AG04450 (cell line): ENCODE measurements at places on chromosomes 1 and 21. TPM values are rescaled to one million over a fixed set of nuclear protein-coding genes. Genes with fewer than 3 reads are reported as not detected.

DNA sequence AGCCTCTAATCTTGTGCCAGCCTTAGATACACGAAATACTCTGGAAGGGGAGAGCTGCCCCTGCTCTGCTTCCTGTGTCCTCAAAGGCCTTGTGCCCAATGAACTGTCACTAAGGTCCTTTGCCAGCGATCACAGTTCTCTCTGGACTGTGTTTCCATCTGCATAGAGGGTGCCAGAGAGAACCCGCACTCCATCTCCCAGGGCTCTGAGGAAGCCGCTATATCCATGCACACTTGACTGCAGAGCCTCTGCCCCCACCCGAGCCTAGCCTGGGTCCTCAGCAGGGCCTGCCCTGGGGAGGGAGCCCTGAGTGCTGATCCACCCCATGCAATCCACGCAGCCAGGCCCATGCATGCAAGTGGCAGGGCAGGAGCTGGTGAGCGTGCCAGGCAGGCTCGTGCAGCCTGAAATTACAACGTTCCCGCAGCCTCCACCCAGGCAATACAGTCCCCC is 30.6 kb upstream of the KIF21B start:
- DNase-seq: no peak

- DNase-seq: no peak
Measured at GRCh38 chr1:24323281-24323680, 4.1 kb downstream of the GRHL3 start.

DNA sequence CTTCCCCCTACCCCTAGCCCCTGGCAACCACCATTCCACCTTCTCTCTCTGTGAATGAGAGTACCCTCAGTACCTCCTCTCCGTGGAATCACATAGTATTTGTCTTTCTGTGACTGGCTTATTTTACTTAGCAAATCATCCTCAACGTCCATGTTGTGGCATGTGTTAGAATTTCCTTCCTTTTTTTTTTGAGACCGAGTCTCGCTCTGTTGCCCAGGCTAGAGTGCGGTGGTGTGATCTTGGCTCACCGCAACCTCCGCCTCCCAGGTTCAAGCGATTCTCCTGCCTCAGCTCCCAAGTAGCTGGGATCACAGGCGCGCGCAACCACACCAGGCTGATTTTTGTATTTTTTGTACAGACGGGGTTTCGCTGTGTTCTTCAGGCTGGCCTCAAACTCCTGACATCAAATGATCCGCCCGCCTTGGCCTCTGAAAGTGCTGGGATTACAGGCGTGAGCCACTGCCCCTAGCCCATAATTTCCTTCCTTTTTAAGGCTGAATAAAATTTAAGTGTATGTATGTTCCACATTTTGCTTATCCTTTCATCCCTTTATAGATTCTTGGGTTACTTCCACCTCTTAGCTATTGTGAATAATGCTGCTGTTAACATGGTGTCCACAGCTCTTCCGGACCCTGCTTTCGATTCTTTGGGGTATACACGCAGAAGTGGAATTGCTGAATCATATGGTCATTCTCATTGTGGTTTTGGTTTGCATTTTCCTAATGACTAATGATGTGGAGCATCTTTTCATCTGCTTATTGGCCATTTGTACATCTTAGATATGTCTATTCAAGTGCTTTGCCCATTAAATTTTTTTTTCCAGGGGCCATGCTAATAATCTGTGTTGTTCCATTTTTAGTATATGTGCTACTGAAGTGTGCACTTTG is 32.3 kb downstream of the ERRFI1 start:
- peak; percentile 71 for DNase-seq

GRCh38 chr1:154485106-154485505 is 16.9 kb upstream of the TDRD10 start:
- DNase-seq: no peak

DNA sequence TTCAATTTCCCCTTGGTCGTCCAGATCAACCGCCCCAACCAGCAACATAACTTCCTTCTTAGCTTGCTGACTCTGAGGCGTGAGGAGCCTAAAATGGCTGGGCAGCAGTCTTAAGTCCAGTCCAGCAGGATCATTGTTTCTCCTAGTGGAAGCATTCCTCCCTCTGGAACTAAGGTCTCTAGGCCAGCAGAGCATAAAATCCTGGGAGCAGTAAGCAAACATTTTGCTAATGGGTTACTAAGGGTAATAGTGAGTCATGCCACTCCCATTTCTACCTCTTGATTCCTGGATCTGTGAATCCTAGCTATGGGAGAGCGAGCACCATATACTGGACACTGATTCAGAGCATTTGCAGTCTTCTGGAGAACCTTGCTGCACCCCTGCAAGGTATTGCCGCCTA is 59.9 kb downstream of the ADSS2 start:
- no peak for DNase-seq

DNA sequence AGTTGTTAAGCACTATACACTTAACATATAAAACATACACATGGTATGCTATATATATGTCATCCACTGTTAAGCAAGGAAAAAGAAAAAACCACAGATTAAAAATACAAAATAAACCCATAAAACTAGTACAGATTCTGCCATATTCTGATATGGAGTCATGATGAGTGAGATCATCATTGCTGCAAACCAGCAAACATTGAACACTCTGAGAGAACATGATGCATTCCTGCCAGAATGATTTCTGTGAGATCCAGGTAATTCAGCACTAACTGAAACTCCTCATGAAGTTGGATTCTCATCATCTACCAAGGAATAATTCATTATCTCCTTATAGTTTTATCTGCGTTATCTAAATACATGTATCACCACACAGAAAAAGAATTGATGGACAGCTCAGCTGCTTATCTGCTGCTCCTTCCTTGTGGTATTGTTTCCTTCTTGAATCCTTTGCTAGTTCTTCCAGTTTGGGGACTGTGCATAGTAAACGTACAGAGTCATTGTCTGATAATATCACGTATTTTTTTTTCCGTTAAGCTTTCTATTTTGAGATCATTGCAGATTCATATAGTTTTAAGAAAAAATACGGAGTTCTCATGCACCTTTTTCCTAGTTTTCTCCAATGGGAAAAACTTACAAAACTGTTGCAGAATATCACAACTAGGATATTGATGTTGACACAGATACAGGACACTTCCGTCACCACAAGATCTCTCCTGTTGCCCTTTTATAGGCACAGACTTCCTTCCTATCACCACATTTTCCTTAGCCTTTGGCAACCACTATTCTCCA is 9.3 kb downstream of the RAB4A start:
- no peak for DNase-seq

GRCh38 chr1:190124068-190124467 is 353.6 kb downstream of the BRINP3 start:
- no peak for DNase-seq

- no peak for DNase-seq
Measured at GRCh38 chr1:221992427-221992826, 250.5 kb upstream of the DUSP10 start.

- no peak for DNase-seq
Measured at GRCh38 chr1:223319398-223319797, 44.6 kb downstream of the SUSD4 start.

DNA sequence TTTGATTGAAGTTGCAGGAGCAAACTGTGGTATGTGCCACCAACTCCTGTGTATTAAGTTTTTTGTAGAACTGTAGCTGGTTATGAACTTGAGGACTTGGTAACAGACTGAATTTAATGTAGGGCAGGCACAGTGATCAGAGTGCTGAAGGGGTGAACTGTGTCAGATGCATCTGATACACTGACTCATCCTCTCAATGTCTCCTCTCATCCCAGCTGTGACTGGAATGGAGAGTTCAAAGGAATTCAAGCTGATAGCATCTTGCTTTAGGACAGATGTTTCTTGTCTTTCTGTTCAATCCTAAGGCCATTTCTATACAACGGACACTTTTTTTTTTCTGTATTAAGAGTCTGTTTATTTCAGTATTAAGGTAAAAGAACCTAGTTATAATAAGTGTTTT is 25.0 kb upstream of the GBP1 start:
- no peak for DNase-seq

DNA sequence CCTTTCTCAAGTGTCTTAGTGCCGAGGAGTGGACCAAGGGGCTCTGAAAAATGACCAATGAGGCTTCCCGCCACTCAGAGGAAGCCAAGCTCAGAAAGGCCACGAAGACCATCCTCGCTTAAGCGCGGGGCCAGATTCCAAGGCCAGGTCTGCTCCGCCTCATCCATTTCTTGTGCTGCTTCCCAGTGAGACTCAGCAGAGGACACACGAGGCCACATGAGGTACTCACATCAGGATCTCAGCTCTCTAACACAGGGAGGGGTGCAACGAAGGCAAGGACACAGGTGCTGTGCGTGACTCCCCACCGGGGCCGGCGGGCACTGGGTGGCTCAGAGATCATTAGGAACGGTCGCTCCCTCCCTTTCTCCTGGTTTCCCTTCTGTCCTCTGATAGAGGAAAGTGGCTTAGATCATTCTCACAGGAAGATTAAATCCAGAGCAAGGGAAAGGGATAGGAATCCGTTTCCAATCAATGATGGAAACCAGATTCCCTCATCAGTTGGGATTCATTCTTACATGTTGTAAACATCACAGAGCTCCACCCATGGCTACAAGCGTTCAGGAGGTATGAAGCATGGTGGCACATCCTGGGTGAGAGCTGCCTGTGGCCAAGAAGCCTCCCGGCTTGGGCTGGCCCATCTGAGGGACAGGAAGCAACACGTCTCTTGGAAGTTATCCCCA is 46.7 kb downstream of the CAPZB start:
- no peak for DNase-seq

GRCh38 chr1:228735871-228736586 is 750 bp downstream of the RHOU start:
- no peak for DNase-seq

- DNase-seq: no peak
Measured at GRCh38 chr1:44553127-44553758, 121.0 kb downstream of the TMEM53 start.

DNA sequence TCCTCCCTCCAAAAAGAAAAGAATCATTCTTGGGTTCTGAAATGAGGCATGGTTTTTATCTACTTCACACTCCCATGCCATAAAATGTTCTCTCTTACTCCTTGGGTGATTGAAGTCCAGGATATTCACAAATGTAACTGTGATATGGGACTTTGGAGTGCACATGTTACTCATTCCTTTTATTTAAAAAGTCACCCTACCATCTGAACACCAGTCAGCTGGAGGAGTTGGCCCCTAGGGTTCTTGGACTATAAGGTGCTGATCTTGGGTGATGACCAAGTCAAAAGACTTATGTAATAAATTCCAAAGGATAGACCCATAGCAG is 128.4 kb downstream of the CLIC6 start:
- no peak for DNase-seq

GRCh38 chr1:200525090-200525987 is 95.2 kb downstream of the KIF14 start:
- DNase-seq: no peak

DNA sequence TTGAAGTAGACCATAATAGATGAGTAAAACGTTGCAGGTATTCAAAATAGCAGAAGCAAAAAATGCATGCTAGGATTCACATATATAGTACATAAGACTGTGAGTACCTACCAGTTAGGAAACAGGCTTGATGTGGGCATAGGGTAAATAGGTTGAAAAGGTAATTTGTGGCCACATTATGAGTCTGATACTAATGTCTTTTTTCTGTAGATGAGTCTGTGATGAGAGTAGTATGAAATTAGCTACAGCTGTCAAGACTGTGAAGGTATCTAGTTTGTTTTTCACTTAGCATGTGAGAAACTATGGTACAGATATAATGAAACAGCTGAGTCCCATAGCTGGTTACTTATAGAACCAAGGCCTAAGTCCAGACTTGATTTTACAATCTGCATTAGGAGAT is 12.4 kb upstream of the SPATA1 start:
- no peak for DNase-seq

DNA sequence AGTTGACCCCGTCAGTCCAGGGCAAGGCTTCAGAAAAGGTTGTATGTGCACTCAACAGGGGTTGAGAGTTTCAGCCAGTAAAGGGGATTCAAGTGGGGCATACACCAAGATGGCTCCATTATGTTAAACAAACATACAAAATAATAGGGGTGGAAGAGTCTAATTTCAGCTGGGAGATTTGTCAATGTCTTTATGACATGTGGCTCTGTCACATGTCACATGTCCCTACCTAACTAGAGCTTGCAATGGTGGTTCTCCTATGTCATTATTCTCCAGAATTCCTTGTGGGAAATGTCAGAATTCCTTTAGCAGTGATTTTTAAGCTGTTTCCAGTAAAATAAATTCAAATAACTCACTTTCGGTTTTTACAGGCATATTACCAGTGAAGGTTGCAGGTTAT is 392.0 kb upstream of the ADGRL4 start:
- no peak for DNase-seq

- no peak for DNase-seq
Measured at GRCh38 chr1:172108161-172108893, 267.0 kb downstream of the DNM3 start.

- DNase-seq: no peak
Measured at GRCh38 chr1:86472152-86472551, 3.4 kb downstream of the CLCA1 start.

GRCh38 chr1:110255392-110255787 is 45.3 kb downstream of the KCNC4 start:
- no peak for DNase-seq

DNA sequence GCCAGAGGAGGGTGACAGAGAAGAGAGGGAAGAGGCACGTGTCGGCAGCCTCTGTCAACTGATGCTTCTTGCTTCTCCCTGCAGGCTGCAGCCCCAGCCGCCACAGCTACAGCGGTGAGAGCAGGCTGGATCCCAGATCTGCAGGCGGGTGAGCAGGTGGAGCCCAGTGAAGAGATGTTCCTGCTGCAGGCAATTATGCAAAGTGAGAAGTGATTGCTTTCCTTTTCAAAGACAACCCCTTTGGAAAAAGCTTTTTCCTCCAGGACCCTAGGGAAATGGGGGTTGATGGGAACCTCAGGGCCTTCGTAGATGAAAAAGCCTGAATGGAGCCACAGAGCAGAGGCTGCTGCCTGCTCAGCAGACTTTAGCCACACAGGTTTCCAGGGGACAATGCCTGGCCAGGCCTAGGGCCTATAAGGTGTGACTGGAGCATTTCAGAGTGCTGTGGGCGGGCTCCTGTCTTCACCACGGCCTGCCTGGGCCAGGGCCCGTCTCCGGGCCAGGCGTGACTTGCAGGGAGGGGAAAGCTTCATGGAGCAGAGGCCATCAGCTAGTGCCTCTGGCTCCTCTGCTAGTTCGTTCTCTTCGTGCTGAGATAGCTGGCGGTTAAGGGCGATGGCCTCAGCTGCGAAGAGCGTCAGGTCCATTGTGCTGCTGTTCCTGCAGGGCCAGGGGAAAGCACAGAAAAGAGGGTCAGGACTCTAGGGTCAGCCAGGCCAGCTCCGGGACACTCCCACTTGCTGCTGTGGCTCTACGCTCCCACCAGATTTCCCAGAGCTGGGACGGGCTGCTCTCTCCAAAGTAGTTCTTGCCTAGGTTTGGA is 6.9 kb upstream of the KNCN start:
- DNase-seq: no peak

The APCS gene
- polyA plus RNA-seq: not detected in 2 replicates

The RAB7B gene
- polyA plus RNA-seq: 16.5 and 17.5 TPM in 2 replicates

The KRTAP19-3 gene
- polyA plus RNA-seq: not detected in 2 replicates

The LEFTY2 gene
- polyA plus RNA-seq: not detected in 2 replicates

The DRAM2 gene
- 73.7 and 86.5 TPM in 2 replicates for polyA plus RNA-seq

The MAP3K7CL gene
- polyA plus RNA-seq: 11.0 and 11.1 TPM in 2 replicates

The KIF14 gene
- 1.5 and 2.9 TPM in 2 replicates for polyA plus RNA-seq

The DCDC2B gene
- polyA plus RNA-seq: not detected in 2 replicates

The PTPN7 gene
- not detected in 2 replicates for polyA plus RNA-seq

The PTGFR gene
- 1.2 and 2.0 TPM in 2 replicates for polyA plus RNA-seq

The GLMP gene
- 25.5 and 36.4 TPM in 2 replicates for polyA plus RNA-seq

The LORICRIN gene
- polyA plus RNA-seq: not detected in 2 replicates

The DNAI4 gene
- 2.1 and 2.2 TPM in 2 replicates for polyA plus RNA-seq

The CHI3L1 gene
- polyA plus RNA-seq: 6.4 and 8.9 TPM in 2 replicates

The KCNJ9 gene
- not detected in 2 replicates for polyA plus RNA-seq
